ENCODE measurements at places on chromosomes 16 and 17.

DNA sequence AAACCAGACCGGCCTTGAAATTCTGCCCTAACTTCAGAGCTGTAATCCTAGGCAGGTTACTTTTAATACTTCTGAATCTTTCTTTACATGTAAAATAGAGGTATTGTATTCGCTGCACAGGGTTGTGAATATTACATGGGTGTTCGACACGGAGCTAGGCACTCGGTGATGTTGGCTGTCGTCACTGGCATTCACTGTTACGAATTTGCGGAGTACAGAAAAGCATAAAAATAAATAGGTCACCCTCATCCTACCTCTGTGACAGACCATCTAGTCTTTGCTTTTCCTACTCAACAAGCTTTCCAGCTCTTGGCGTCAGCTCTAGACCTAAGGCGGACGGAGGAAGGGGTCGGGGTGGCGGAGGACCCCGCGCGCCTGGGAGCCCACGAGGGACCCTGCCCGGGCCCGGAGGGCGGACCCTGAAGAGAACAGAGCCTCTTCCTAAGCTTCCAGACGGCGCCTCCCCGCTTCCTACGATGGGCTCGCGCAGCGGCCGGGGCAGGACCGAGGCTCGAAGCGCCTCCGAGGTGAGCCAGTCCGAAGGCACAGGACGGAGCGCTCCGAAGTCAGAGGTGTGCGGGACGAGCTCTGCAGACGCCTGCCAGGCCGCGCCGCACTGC lies 879 bp upstream of the SPG7 start:
- no peak for DNase-seq

DNA sequence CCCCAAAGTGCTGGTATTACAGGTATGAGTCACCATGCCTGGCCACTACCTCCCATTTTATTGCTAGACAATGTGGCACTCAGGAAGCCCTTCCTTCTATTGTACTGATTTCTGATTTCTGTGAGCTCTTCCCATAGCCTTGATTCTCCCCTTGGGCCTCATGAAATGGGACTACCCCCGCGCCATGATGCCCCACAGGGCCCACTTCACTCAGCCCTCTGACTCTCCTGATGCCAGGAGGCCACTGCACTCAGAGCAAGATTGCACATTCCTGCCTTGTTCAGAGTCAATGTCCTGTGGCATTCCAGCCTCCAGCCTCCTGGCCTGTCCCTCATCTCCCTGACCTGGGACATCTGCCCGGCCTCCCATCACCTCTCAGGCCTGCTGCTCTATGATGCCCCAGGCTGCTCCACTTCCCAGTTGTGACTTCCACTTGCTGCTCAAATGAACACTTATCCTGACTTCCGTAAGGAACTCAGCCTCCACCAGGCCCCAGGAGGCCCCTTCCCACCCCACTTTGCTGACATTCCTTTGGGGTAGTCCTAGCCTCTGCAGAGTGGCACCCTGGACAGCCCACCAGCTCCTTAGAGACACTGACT lies 66.6 kb upstream of the KSR1 start:
- no peak for DNase-seq

DNA sequence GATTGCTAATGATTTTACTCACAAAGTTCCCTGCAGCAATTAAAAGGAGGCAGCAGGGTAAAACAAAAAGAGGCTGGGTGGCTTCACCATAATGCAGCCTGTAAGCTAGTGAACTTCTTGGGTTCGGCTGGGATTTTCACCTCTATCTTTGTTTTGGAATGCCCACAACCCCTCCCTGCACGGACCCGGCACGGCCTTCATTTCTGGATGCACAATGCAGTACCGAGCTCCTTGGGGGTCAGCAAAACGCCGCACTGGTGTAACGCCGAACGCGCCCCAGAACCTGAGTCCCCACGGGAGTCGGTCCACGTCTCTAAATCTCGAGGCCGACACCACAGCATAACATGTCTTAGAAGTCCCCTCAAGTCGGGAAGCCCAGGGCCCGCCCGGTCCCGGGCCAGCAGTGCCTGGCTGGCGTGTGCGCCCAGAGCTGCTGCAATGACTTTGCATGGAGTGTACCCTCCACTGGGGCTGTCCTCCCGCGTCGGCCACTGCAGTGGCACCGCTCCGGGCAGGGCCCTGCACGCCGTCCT lies 759 bp downstream of the UBE2O start:
- no peak for DNase-seq

DNA sequence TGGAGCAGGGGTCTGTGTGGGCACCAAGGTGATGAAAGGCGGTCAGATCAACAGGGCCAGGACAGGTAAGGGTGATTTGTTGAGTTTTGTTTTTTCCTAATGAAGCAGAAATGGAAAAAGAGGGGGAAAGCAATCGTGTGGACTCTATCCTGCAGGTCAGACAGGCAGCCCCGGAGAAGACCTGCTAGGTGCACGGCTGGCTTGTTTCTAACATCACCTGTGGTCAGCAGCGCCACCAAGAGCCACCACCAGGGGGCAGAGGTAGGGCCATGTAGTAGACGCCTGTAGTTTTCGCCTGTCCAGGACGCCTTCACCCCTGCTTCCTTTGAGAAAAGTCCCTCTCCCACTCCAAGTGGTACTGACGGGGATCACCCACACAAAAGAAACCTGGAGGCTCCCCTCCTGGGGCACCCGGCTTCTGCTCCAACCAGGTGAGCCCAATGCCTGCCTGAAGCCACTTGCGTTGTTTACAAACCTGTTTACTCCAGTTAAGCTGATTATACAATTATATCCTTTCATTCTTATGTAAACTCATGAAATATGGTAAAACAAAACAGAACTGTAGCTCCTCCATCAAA lies 54.2 kb upstream of the SEC14L1 start:
- DNase-seq, result peak; percentile 64

- DNase-seq, result no peak
These were observed 804 bp downstream of the TGFB1I1 start for GRCh38 chr16:31472709-31473203.

GRCh38 chr17:35568561-35568960 lies 7.9 kb upstream of the SLFN14 start:
- DNase-seq, result no peak

All from stimulated activated CD8-positive, alpha-beta memory T cell treated with anti-CD3 and anti-CD28 coated beads, Interleukin-7, amount 100 ng/mL, for 4 hours (primary cell).